HuH-7.5 (cell line): ENCODE measurements at places on chromosomes 16 and 17.
A peak's percentile ranks its signal among the peaks of the same experiment; 100 is the strongest.

DNA sequence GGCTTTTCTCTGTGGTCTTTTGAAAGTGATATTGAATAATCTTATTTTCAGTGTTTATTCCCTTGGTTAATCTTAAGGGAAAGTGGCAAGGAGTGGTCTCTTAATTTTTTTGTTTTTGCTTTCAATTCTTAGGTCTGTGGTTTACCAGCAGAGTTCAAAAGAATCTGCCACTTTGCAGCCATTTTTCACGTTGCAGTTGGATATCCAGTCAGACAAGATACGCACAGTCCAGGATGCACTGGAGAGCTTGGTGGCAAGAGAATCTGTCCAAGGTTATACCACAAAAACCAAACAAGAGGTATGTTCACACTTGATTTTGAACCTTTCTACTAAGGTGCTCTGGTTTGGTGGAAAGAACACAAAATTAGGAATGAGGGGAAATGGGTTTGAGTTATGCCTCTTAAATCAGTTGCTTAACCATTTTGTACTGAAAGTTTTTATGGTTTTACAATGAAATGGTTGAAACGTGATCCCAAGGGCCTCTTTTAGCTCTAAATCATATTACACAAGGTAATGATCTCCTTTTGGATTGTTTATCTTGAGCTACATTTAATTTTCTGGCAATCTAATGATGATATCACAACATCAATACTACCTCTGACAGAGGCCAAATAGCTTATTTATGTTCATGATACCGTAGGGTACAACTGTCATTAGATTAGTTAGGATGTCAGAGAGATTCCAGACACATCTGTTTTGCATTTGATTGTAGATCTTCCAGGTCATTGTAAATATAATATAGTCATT, 51.6 kb upstream of the CRISPLD2 start:
- no peak for DNase-seq

GRCh38 chr16:89373355-89374110, 116.8 kb downstream of the ANKRD11 start:
- DNase-seq, result no peak

DNA sequence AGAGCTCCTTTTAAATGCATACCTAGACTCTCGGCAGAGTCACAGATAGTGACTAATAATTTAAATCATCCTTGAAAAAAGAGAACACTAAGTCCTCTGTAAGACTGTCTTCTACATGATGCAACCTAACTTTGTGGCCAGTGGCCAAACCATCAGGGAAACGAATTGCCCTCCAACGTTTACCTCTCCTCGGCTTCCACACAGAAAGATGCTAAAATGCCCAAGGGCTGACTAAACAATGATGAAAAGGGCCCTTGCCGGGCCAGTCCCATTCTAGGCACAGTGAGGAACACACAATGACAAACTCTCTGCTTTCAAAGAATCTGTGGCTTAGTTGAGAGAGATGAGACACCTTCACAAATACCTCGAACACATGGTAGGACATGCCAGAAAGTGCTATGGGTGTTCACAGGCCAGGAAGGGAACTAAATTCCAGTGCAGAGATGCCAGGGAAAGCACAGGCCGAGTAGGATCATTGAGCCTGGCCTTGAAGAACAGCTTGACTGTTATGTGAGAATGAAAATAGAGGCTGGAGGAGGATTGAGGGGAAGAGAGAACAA, 35.3 kb upstream of the PITPNM3 start:
- DNase-seq, result no peak

DNA sequence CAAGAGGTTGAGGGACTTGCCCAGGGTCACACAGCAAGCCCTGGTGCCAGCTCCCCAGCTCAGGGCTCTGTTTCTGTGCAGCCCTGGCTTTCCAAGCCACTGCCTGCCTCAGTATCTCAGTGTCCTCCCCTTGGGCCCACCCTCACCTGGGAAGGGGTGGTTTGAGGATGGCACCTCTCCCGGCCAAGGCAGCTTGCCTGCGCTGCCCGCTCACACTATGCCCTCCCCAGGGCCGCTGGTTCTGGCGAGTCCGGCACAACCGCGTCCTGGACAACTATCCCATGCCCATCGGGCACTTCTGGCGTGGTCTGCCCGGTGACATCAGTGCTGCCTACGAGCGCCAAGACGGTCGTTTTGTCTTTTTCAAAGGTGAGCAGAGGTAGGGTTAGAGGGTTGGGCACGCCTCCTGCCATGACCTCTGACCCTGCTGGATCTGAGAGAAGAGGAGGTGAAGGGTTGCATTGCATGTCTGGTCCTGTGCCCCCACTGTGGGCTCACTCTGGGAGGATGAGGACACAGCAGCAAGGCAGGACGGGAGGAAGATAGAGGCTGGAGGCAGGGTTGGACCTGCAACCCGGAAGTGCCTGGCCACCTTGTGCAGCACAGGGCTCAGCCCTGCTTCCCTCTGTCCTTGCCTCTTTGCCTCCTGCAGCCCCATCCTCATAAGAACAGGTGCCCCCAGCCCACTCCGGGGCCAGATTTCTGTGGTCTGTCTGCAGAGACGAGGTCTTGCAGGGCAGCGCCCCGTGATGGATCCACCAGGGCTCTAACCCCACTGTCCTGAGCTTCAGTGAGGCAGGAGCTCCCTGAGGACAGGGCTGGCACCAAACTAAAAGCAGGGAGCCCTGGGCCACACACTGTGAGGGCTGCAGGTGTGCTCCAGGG, 16.7 kb downstream of the MMP15 start:
- DNase-seq, result no peak

GRCh38 chr17:42458497-42459255, at the start of gene ATP6V0A1:
TSS of gene ATP6V0A1 (plus strand) at chr17:42458878. CDS start at chr17:42460895, 2,017 bp downstream.
- DNase-seq, result peak; percentile 89
